Endothelial cell (in vitro differentiated cells): ENCODE measurements at places on chromosomes 5 and 9.

DNA sequence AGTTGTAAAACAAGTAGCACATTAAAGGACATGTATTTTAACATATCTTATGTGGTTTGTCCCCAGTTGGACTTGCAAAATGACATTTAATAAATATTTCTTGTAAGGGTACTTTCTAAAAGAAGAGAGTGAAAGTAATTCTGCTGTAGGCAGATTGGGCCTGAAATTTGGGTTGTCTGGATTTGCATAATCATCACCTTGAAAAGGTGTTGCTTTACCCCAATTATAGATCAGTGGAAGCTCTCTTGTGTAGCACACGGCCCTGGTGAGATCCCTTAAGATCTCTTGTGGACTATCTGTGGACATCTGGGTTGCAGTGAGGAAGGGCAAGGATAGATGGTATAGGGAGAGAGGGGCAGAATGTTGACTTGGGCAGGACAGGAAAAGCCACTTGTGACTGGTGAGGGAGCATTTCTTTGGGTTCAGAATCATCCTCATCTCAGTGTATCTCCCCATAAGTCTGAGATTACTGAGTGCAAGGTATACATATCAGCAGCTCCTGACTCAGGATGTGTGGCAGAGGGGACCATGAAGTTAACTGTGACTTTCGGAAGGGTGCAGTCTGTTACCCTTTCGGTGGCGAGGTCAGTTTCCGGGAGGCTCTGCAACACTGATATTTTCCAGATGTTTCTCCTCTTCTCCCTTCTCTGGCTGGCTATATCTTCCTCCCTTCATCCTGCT lies 2.0 kb upstream of the TNFAIP8 start:
- DNase-seq: no peak

DNA sequence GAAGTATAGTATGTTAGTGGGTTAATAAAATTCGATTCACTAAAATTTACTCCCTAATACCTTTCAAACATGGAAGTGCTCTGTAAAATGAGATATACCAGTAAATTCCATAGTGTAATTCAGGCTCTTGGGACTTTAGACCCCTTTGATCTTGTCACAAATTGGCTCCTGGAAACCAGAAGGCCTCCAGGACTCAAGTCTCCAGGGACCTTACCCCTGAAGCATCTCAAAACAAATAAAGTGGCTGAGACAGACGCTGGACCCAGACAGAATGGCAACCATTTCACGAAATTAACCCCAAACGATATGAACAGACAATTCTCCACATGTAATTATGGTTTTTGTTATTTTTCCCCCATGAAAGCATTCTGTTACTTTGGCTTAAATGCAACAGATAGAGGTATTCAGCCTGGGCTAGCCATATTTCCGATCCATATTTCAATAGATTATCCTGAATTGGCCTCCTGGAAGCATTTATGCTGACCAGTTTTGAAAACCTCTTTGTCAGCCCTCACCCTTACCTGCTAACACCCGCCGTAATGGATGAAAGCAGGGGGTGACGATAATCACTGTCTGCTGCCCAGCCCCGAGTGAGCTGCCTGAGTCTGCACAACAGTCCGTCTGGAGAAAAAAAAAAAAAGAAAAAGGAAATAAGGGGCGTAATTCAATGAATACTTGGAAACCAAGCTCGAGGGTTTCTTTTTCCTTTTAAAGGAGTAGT lies 34.1 kb upstream of the EFNA5 start:
- no peak for DNase-seq

- no peak for DNase-seq
Measured at GRCh38 chr5:112640546-112640945, 97.1 kb upstream of the APC start.

- no peak for DNase-seq
Measured at GRCh38 chr5:54214722-54215121, 95.7 kb downstream of the ARL15 start.

- DNase-seq: no peak
Measured at GRCh38 chr5:173645890-173646574, 29.6 kb upstream of the BOD1 start.

GRCh38 chr5:82356808-82357671 lies 78.9 kb upstream of the RPS23 start:
- DNase-seq: peak; percentile 30

GRCh38 chr9:134633362-134634142 lies 8.1 kb upstream of the COL5A1 start:
- no peak for DNase-seq

DNA sequence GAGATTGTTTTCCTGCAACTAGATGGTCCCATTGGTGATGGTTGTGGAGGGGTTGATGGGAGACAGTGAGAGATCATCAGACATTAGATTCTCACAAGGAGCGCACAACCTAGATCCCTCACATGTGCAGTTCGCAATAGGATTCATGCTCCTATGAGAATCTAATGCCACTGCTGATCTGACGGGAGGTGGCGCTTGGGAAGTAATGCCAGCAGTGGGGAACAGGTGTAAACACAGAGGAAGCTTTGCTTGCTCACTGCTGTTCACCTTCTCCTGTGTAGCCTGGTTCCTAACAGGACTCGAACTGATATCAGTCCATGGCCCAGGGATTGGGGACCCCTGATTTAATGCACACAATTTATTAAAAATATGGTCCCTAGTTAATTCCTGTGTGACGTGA lies 18.8 kb downstream of the SNCAIP start:
- DNase-seq: no peak

DNA sequence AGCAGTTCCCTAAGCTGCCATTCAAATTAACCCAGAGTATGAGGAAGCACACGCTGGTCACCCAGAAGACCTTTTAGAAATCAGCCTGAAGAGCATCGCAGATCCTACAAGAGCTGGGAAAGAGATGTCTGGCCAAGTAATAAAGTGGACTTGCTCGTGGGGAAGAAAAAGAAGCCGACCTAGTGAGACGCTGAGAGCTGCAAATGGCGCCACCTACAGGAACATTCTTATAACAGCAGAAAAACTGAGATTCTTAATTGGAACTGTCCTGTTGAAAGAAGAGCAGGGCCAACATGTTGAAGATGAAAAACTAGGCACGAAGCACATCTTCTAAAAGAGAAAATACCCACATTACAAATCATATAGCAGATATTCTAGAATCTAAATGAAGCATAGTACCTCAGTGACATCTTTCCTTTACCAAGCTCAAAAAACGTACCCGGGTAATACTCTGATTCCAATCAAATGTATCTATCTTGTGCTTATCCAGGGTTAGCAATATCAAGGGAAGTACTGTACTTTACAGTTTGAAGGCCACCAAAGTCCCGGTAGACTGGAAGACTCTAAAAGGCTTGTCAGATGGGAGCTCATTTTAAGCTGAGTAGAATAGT lies 3.9 kb upstream of the GNAQ start:
- DNase-seq: peak; percentile 59

- no peak for DNase-seq
Measured at GRCh38 chr5:170181902-170182301, 50.9 kb upstream of the C5orf58 start.

GRCh38 chr9:97980918-97981845 lies 2.0 kb upstream of the ANP32B start:
- DNase-seq: no peak

GRCh38 chr9:116589392-116590354 lies 97.4 kb upstream of the TRIM32 start:
- peak; percentile 41 for DNase-seq

DNA sequence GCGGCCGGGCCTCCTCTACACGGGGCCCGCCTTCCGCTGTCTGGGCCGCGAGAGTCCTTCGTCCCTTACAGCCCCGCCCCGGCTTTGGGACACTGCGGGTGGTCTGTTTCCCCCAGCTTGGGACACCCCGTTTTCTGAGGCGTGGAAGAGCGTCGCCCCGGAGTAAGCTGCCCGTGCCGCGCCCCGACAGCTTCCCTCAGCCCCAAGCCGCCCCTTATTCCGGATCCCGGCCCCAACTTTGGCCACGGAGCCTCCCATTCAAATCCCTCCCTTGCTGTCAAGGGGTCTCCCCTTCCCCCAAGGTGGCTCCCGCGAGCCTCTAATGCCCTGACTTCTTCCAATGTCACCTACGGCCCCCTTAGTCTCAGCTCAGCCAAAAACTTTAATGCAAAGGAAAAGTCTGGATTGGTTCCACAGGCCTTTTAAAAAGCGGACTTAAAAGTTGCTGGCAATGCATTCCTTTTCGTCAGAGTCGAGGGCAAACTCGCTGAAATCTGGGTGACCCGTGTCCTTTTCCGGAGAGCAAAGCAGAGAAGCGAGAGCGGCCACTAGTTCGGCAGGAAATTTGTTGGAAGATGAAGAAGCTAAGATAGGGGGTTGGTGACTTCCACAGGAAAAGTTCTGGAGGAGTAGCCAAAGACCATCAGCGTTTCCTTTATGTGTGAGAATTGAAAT lies 19.8 kb downstream of the EXOSC2 start:
- peak; percentile 44 for DNase-seq

DNA sequence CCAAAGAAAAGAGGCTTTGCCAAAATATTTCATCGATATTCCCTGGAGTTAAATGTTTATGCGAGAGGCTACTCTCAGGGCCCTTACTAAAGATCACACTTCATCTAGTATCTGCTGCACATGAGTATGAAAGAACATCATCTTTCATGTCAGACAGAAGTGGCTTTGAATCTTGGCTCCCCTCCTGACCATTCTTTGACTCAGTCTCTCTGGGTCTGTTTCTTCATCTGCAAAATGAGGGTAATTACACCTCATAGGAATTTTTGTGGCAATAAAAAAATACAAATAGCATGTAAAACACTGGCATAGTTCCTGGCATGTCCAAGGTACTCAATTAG lies 58.1 kb downstream of the SLIT3 start:
- no peak for DNase-seq

- no peak for DNase-seq
Measured at GRCh38 chr5:131672776-131673175, 37.7 kb upstream of the RAPGEF6 start.

- DNase-seq: no peak
Measured at GRCh38 chr9:95887926-95888497, 12.5 kb downstream of the ERCC6L2 start.

DNA sequence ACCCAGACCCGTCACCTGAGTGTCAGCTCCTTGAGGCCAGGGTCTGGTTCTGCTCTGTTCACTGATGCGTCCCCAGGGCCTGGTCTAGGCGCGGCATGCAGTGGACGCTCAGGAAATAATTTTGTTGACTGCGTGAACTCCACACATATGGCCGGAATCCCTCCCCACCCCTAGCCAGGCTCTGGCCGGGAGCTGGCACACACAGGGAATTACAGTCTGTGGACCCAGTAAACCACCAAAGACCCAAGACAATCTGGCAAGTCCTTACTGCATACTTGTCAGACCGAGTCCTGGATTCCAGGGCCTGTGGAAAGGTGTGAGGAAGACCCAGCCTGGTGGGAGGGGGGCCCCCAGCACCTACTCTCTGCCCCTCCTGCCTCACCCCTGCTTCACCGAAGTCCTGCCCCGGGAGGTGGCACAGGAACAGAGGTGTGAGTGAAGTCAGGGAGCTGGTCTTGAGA lies 113.0 kb upstream of the IER5L start:
- DNase-seq: no peak

DNA sequence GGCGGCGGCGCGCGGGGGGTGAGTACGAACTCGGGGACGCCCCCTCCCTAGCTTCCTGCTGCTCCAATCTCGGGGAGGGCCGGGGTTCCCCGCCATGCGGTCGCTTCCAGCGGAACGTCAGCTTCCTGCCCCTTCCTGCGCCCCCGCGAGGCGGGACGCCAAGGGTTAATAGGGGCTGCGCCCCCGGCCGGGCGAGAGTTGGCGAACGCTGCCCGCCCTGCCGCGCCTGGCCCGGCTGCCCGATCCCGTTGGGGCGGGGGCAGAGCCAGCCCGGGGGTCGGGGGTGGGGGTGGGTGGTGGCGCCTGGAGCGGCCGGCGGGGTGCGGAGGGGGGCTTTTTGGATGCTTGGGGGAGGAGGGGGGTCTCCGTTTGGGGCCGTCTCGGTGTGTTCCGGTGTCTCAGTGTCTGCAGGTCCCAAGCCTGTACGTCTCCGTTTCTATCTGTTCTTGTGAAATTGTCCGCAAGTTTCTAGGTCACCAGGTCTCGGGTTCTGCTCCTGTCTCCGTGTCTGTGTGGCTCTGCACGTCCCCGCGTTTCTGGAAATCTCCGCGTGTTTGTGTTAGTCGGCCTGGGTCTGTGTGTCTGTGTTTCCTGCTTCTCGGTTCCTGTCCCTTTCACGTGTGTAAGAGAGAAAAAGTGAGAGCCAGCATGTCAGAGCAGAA lies 789 bp downstream of the COL27A1 start:
- DNase-seq: peak; percentile 30

- DNase-seq: no peak
Measured at GRCh38 chr5:84378420-84378819, 6.3 kb downstream of the EDIL3 start.

- DNase-seq: no peak
Measured at GRCh38 chr9:120161776-120162175, 418.2 kb downstream of the CDK5RAP2 start.

- no peak for DNase-seq
Measured at GRCh38 chr9:103627731-103628130, 466.4 kb upstream of the SMC2 start.
